Calu3 (cell line): ENCODE measurements at places on chromosomes 1 and 21. TPM values are rescaled to one million over a fixed set of nuclear protein-coding genes. Genes with fewer than 3 reads are reported as not detected.
A peak's percentile ranks its signal among the peaks of the same experiment; 100 is the strongest.

MROH7 gene
- total RNA-seq = 0.61 and 0.71 TPM in 2 replicates

GNG4 gene
- 11.6 and 18.4 TPM in 2 replicates for total RNA-seq

- DNase-seq = no peak
These were observed 27.9 kb downstream of the PPFIA4 start for GRCh38 chr1:203054184-203054583.

DNA sequence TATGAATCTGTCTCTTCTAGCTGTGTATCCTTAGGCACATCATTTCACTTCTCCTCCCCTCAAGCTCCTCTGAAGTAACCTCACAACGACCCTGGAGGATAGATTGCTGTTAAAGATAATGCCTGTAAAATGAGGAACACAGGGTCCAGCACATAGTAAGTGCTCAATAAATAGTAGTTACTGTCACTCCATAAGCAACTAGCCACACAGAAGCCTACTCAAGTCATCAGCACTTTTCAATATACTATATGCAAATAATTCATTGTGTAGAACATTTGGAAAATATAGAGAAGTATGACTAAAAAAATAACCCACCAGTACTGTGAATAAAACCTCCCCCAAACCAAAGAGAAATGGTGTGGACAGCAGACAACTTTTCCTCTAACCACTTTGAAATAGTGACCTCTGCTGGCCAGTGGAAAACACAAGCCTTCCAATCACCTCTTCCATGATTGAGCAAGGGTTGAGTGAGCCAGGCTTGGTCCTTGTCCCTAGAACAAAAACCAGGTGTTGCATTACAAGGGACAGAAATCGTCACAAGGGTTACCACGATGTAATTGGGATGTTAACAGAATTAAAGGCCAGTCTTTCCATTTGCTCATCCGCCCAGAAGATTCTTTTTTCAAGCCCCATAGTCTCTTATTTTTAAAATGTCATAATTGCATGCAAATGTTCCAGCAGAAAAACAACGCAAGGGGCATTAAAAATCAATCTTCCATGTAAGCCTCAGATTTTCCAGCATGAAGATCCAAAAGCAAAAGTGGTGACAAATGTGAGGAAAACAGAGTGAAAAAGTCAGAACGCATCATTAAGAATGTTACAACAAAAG, 15.7 kb upstream of the GLIS1 start:
- peak; percentile 46 for DNase-seq

- no peak for DNase-seq
These were observed 105.0 kb upstream of the UBE2U start for GRCh38 chr1:64098436-64098835.

DNA sequence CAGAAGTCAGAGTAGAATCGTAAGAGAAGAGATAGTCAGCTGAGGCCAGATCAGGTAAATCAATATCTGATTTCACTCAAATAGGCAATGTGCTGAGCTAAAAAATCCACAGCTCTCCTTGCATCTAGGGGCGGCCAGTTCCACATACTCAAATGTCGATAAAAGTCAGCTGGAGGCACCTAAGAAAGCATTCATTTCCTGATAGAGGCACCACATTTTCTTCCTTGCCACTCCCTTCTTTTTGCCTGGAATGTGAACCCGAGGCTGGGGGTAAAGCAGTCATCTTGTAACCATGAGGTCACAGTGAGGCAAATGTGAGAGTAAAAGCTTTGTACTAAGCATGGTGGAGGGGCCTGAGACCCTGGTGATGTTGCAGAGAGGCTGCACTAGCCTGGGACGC, 24.2 kb upstream of the CTPS1 start:
- DNase-seq = peak; percentile 63

GRCh38 chr1:160219062-160219929, 14.1 kb downstream of the PEA15 start:
- DNase-seq = peak; percentile 60

GRCh38 chr1:206814716-206815341, 42.5 kb upstream of the IL10 start:
- DNase-seq = no peak

DNA sequence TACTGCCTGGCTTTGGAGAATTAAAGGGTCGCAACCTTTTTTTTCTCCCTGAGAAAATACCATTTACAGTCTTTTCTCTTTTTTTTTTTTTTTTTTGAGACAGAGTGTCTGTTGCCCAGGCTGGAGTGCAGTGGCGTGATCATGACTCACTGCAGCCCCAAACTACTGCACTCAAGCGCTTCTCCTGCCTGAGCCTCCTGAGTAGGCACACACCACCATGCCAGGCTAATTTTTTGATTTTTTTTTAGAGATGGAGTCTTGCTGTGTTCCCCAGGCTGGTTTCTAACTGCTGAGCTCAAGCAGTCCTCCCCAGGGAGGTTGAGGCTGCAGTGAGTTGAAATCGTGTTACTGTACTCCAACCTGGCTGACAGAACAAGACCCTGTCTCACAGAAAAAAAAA, 24.6 kb downstream of the UBE4B start:
- DNase-seq = no peak

GRCh38 chr1:212433577-212434462, 1.1 kb downstream of the NENF start:
- DNase-seq = no peak
